Kidney (tissue), 22 donors: ENCODE measurements at places on chromosomes 16 and 17.

DNA sequence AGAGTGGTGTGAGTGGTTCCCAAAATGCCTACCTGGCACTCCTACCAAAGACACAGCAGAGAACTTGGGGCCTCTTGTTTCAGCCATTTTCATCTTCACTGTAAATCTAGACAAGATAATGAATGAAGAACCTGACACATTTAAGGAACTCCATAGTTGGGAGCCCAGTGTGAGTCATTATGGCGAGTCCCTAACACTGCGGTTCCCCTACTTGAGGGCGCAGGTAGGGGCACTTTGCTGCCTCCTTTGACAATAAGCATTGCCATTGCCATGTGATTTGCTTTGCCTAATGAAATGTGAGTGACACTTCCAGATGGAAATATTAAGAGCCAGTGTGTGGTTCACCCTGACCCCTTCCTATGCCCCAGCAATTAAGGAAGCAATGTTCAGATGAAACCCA lies 517.6 kb downstream of the MAF start:
- no peaks in the 10 kb centered on the region for H3K36me3 ChIP-seq
- no peaks in the 10 kb centered on the region for H3K4me1 ChIP-seq

DNA sequence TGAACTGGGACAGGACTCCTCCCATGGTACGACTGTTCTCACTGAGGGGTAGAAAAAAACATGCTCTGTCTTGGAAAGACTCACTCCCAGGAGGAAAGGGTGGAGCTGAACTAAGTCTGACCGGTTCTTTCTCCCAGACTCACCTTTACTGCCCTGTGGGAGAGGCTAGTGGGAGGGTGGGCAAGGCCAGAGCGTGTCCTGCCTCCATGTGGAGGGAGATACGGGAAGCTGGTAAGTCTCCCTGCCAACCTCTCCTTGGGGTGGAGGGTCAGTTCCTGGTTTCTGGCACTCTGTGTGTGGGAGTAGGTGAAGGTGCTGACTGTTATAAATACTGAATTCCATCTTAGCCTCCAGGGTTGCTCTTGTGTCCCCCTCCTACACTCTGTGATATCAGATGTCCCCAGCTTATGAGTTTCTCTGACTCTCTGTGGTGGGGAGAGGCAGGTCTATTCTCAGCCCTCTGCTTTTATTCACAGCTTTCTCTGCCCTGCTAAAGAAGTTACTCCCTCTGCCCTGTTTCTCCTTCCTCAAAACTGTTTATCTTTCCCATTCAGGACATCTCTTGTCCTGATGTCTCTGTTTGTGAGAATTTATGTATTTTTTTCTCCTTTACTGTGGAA lies 26.9 kb upstream of the FAM20A start:
- no peaks in the 10 kb centered on the region for H3K36me3 ChIP-seq
- H3K4me1 ChIP-seq: peaks cover 5% of the 10 kb centered on the region
- H3K4me3 ChIP-seq: no peak overlapping the region

GRCh38 chr16:12323007-12323758 lies 346.6 kb downstream of the SNX29 start:
- no peak overlapping the region for H3K4me3 ChIP-seq
- H3K27me3 ChIP-seq: no peaks in the 10 kb centered on the region
- no peak for DNase-seq
- no peaks in the 10 kb centered on the region for H3K36me3 ChIP-seq
- no peaks in the 10 kb centered on the region for H3K4me1 ChIP-seq

DNA sequence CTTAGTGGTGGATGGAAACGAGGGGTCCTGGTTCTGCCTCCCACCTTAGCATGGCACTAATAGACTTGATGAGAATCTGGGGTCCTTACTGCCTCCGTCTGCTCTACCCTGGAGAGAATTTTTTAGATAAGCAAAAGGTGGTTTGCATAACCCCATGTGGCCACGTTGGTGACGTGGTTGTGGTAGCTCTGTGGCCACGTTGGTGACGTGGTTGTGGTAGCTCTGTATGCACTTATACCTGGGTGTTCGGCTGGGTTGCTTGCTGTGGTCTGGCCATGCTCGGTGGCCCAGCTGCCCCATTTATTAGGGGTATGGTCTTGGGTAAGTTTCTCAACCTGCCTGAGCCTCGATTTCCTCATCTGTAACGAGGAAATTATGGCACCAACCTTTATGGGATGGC lies 13.0 kb downstream of the SPIRE2 start:
- no peaks in the 10 kb centered on the region for H3K27me3 ChIP-seq
- H3K36me3 ChIP-seq: no peaks in the 10 kb centered on the region
- H3K4me1 ChIP-seq: no peaks in the 10 kb centered on the region
- no peak for DNase-seq
- no peak overlapping the region for H3K27ac ChIP-seq

GRCh38 chr17:80010283-80010858 lies 25.3 kb downstream of the TBC1D16 start:
- DNase-seq: no peak
- peaks cover 13% of the 10 kb centered on the region for H3K36me3 ChIP-seq
- H3K4me3 ChIP-seq: no peak overlapping the region
- H3K4me1 ChIP-seq: peaks cover 5% of the 10 kb centered on the region
- no peaks in the 10 kb centered on the region for H3K27me3 ChIP-seq

DNA sequence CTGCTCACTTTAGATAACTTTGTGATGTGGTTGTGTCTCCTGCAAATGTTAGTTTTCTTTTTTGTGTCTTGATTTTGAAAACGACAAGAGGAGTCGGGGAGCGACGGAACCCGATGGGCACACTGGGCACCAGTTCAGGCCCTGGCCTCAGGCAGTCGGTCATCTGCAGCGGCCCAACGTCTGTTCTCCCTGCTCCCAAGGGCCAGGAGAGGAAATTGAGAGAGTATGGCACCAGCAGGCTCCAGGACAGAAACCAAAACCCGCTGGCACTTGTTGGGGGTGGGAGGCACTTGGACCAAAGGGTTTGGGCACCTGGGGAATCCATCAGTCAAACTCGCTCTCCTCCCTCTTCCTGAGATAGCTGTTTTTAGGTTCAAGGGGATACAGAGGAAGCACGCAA lies 17.2 kb downstream of the RBFOX3 start:
- no peak for DNase-seq
- no peak overlapping the region for H3K27ac ChIP-seq
- H3K27me3 ChIP-seq: peaks cover 3% of the 10 kb centered on the region
- no peaks in the 10 kb centered on the region for H3K4me1 ChIP-seq
- no peak overlapping the region for H3K4me3 ChIP-seq
